H7 (cell line): ENCODE measurements at places on chromosomes 12 and 14.

DNA sequence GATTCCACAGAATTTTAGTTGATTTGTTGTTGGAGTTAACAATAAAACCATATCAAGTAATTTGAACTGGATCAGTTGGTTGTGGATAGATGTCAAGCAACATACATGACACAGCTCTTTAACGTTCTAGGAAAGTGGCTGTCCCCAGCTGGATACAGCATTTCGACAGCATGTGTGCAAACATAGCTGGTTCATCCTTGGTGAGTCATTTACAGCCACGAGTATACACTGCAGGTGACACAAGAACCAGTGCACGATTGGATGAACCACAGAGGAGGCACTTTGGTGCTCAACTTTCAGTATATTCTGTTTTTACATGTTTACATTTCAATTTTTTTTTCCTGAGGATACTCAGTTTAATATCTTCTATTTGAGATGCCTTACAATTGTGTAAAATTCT lies 242.4 kb downstream of the TMEM117 start:
- no peak for DNase-seq

- no peak for DNase-seq
Observed at GRCh38 chr12:114895081-114895480, 211.1 kb upstream of the TBX3 start.

DNA sequence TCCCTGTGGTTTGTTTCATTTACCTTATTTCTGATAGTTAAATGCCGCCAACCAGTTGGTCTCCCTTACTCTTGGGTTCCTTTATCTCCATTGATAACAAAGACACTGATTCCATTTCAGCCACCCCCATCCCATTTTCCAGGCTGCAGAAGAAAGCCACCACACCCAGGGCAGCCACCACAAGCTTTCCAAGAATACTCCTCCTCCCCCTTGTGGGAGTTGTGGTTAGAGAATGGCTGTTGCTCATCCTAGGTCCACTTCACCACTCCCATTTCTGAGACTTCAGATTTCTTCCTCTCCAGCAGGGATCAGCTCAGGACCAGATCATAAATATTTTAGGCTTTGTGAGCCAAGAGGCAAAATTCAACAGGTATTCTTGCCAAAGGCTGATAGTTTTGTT lies 73.9 kb downstream of the ANO4 start:
- no peak for DNase-seq

GRCh38 chr12:110688446-110689280 lies at the start of gene HVCN1:
HVCN1 (minus strand) TSS chr12:110689115; CDS start chr12:110683245, 5,870 bp downstream.
- DNase-seq, result peak; percentile 98

DNA sequence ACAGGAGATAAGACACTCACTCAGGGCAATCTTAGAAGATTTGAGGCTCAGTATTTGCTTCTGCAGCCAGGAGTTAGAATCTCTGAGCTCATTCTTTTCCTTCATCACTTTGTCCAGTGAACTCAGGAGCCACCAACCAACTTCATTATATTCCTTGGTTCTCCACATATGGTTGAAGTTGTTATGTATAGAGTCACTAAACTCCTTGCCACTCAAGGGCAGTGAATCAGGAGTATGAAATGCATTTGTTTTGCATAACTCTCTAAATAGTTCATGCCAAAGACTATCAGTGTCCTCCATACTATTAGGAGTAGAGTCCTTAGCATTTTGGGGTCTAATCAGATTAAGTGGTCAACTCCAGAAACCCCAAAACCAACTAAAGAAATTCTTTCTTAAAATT lies 150.6 kb downstream of the CCDC59 start:
- DNase-seq, result no peak

DNA sequence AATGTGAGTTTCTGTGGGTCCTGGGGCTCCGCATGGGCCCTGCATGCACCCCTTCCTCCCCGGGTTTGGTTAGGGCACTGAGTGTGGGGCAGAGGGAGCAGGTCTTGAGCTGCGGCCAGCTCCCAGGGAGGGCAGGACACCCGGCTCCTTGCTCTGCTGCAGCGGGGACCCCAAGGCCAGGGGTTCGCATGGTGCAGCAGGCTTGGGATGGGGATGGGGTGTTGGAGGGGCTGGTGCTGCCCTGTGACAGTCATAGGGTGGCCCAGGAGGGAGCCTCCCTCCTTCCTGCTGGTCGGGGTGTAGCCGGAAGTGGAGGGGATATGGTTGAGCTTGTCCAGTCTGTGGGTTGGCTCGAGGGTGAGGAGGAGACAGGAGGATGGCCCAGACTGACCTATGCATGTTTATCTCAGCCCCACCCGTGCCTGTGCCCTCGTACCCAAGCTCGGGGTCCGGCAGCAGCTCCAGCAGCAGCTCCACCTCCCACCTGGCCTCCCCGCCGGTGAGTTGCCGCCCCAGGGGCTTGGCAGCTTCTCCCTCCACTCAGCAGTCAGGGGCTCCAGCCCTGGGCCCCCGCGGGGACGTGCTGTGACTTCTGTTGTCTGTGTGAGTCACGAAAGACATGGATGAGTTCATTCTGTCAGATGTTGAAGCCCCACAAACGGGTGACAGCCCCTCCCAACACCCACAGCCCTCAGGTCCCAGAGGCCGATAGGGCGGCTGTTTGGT lies 16.0 kb downstream of the ULK1 start:
- DNase-seq, result peak; percentile 48

DNA sequence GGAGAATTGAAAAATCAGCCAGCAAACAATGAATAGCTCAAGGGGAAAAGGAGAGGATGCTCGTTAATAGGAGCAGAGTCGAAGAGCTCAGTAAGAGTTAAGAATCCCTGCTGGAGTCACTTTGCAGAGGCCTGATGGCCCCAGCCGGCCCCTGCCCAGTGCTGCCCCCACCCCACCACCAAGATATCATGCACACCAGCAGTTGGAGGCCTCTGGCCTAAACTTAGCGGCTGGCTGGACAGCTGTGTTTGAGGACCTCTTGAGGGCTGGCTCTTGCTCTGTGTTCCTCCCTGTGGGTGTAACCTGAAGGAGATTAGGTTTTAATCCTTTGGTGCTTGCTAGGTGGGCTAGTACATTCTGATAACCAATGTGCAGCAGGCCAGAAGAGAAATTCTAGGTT lies 142.0 kb downstream of the PLXNC1 start:
- no peak for DNase-seq
